PC-9 (cell line): ENCODE measurements at places on chromosomes 4 and X. TPM values are rescaled to one million over a fixed set of nuclear protein-coding genes. Genes with fewer than 3 reads are reported as not detected.

DNA sequence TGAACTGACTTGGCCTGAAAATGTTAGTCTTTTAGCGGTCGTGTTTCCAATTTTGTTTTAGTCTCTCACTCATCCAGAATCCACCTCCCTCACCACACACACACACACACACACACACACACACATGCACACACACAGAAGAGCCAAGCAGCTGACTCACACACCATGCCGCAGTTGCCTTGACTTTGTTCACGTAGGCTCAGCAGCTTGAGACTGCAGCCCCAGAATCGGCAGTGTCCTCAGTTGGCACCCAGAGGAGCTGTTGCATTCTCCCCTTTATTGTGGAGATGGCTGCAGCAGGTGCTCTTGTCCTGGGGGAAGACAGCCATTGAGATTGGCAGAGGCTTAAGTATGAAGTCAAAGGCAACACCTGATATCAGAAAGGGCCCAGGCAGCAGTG, 20.9 kb upstream of the XPNPEP2 start:
- no peak overlapping the region for H3K4me3 ChIP-seq
- no peak overlapping the region for H3K27ac ChIP-seq
- no peaks in the 10 kb centered on the region for H3K36me3 ChIP-seq
- DNase-seq, result no peak
- H3K27me3 ChIP-seq, result no peaks in the 10 kb centered on the region; the same call in 1 of the 2 replicates

GRCh38 chr4:7828011-7828720, 111.5 kb downstream of the AFAP1 start:
- peak overlapping the region; percentile 80 for H3K27ac ChIP-seq
- peaks cover 15% of the 10 kb centered on the region; the same call in 1 of the 2 replicates for H3K36me3 ChIP-seq
- no peaks in the 10 kb centered on the region for H3K27me3 ChIP-seq
- peak; percentile 65 for DNase-seq

DNA sequence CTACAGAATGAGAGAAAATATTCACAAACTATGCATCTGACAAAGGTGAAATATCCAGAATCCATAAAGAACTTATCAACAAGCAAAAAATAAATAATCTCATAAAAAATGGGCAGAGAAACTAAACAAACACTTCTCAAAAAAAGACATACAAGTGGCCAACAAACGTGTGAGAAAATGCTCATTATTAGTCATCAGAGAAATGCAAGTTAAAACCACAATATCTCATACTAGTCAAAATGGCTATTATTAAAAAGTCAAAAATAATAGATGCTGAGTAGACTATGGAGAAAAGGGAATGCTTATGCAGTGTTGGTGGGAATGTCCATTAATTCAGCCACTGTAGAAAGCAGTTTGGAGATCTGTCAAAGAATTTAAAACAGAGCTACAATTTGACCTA, 533.3 kb downstream of the TMA16 start:
- H3K27ac ChIP-seq, result no peak overlapping the region
- no peak overlapping the region for H3K4me3 ChIP-seq
- no peak for DNase-seq
- no peaks in the 10 kb centered on the region for H3K36me3 ChIP-seq
- no peaks in the 10 kb centered on the region for H3K4me1 ChIP-seq
- no peaks in the 10 kb centered on the region for H3K27me3 ChIP-seq

DNA sequence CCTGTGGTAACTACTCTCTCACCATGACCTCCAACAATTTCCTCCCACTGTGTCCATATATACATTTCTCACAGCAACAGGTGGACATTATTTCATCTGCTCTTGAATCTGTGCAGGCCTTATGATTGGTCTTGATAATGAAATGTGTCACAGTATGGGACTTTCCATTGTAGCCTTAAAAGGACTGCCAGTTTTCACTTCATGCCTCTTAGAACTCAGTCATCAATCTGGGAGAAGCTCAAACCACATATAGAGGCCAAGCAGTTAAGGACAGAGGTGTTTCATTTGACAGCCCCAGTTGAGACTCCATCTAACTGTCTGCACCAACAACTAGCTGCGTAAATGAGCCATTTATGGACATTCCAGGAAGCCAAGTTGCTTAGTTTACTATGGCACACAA, 1534.8 kb downstream of the ARAP2 start:
- H3K36me3 ChIP-seq, result no peaks in the 10 kb centered on the region
- no peak for DNase-seq
- H3K4me1 ChIP-seq, result no peaks in the 10 kb centered on the region
- H3K27me3 ChIP-seq, result no peaks in the 10 kb centered on the region
- no peak overlapping the region for H3K4me3 ChIP-seq

DNA sequence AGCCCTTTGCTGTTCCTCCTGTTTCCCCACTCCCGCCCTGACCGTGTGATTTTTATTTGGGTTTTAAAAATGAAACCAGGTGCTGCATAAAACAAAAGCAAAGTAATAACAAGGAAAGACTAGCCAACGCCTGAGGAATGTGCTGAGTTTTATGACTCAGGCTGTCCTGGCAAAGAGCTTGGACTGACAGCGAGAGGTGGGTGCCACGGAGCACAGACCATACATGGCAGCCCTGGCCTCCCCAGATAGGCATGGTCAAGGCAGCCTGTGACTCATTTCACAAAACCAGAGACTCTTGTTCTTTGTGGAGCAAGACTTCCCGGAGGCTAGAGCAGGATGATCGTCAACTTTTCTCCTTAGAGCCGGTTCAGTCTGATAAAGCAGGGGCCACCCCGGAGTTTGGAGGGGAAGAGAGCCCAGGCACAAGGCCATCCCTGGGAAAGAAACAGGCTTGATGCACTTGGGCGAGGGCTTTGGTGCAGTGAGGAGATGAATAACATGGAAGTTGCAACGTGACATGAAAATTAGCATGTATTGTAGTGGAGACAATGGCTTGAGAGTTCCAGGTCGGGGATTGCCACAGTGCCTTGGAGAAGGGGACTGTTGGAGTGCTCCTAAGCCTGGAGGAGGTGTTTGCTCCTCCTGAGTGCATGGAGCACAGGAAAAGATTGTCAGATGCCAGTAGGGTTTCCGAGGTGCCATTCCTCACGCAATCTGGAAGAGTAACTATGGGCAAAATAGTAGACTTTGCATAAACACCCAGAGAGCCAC, 54.8 kb downstream of the C4orf51 start:
- H3K4me3 ChIP-seq, result peak overlapping the region; percentile 65
- H3K36me3 ChIP-seq, result no peaks in the 10 kb centered on the region
- peaks cover 41% of the 10 kb centered on the region for H3K4me1 ChIP-seq
- H3K27me3 ChIP-seq, result no peaks in the 10 kb centered on the region
- DNase-seq, result peak; percentile 95

DNA sequence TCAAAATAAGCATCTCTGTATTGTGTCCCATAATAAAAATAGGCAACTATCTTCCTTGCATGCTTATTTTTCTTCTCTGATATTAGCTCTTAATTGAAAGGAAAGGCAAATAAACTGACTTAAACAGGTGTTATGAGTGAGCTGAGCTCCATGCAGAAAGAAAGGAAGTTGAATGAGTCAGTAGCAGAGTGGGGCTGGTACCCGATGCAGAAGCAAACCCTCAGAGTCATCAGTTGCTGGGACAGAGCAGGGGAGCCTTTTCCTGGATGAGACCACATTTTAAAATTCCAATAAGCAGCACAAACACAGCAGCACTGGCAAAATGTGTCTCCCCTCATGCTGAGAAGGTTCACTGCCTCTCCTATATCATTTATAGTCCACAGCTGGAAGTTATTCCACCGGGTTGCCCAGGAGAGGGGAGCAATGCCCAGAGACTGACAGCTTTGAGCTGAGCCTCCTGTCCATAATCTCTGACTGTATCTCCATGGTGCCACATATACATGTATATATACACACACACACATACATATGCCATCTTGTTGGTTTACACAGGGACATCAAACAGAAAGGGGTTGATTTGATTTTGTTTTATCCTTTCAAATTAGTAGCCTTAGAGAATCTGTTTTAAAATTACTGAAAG, 274.3 kb upstream of the PPARGC1A start:
- no peaks in the 10 kb centered on the region for H3K27me3 ChIP-seq
- H3K36me3 ChIP-seq, result no peaks in the 10 kb centered on the region
- no peaks in the 10 kb centered on the region for H3K4me1 ChIP-seq
- no peak for DNase-seq

- H3K4me3 ChIP-seq, result no peak overlapping the region
- H3K4me1 ChIP-seq, result no peaks in the 10 kb centered on the region
- no peaks in the 10 kb centered on the region for H3K27me3 ChIP-seq
- no peak overlapping the region for H3K27ac ChIP-seq
Measured at GRCh38 chr4:138573246-138573645, 331.1 kb upstream of the SLC7A11 start.

GRCh38 chrX:39165185-39165584, 363.9 kb downstream of the MID1IP1 start:
- H3K4me1 ChIP-seq, result no peaks in the 10 kb centered on the region
- DNase-seq, result no peak
- no peak overlapping the region for H3K27ac ChIP-seq
- no peaks in the 10 kb centered on the region for H3K36me3 ChIP-seq
- no peaks in the 10 kb centered on the region for H3K27me3 ChIP-seq

- H3K4me1 ChIP-seq, result no peaks in the 10 kb centered on the region
- no peak overlapping the region for H3K4me3 ChIP-seq
- no peaks in the 10 kb centered on the region for H3K36me3 ChIP-seq
- H3K27me3 ChIP-seq, result no peaks in the 10 kb centered on the region
- no peak overlapping the region for H3K27ac ChIP-seq
- DNase-seq, result no peak
Measured at GRCh38 chr4:21447301-21448054, 501.1 kb downstream of the KCNIP4 start.

DNA sequence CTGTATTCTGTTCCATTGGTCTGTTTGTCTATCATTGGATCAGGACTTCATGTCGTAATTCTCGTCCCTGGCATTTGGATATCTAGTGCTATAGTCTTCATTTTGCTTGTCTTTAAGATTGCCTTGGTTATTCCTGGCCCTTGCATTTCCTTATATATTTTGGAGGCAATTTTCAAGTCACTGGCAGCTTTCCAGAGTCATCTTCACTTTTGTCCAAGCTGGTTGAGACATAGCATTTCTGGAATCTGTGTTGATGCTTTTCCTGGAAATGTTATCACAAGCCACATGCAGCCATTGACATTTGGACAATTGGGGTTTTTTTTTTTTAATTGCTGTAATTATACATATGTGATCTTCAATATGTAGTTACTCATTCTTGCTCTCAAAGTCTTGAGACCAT, 45.2 kb upstream of the HGFAC start:
- H3K36me3 ChIP-seq, result no peaks in the 10 kb centered on the region
- H3K4me3 ChIP-seq, result no peak overlapping the region
- H3K27ac ChIP-seq, result no peak overlapping the region
- H3K4me1 ChIP-seq, result no peaks in the 10 kb centered on the region
- DNase-seq, result no peak

DNA sequence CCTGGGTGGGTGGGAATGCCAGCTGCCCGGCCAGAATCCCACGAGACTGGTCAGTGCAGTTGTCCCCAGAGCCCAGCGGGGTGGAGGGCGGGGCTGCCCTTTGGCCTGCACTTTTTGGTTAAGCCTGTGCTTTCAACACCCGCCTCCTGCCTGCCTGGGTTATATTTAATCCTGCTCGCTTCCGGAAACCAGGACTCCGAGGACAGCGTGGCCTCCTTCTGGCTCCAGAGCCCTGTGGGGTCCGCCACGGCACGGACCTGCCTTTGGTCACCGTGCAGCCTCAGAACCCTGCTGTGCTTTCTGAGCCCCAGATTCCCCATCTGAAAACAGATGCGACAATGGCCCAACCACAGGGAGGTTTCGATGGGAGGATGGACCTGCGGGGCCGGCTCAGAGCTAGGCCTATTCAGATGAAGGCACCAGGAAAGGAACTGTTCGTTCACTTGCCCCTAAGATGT, 29.4 kb upstream of the KIAA0232 start:
- H3K27me3 ChIP-seq, result no peaks in the 10 kb centered on the region
- peak; percentile 82 for DNase-seq
- H3K36me3 ChIP-seq, result no peaks in the 10 kb centered on the region

DNA sequence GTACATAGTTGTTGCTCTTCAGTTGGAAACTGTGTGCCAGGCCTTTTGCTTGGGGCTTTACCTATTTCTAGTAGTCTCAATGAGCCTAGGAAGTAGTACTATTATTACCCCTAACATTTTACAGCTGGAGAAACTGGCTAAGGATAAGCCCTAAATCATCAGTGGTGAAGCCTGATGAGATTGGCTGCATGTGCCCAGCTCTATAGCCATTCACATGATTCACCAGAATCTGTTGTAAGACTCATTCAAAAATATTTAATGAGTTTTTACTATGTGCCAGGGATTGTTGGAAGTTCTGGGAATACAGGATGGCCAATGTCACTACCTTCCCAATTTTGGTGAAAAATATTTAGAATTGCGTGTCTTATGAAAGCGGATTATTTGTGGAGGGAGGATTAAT, 2.8 kb downstream of the KIT start:
- H3K4me1 ChIP-seq, result no peaks in the 10 kb centered on the region
- no peaks in the 10 kb centered on the region for H3K27me3 ChIP-seq
- H3K36me3 ChIP-seq, result no peaks in the 10 kb centered on the region
- no peak overlapping the region for H3K27ac ChIP-seq
- H3K4me3 ChIP-seq, result no peak overlapping the region
- no peak for DNase-seq

- H3K4me1 ChIP-seq, result peaks cover 33% of the 10 kb centered on the region
- H3K27ac ChIP-seq, result peak overlapping the region; percentile 68
- no peak overlapping the region for H3K4me3 ChIP-seq
Measured at GRCh38 chrX:65644621-65645289, 22.7 kb upstream of the MSN start.

GRCh38 chrX:112614640-112615039, 65.1 kb downstream of the LHFPL1 start:
- H3K4me3 ChIP-seq, result no peak overlapping the region
- no peak overlapping the region for H3K27ac ChIP-seq
- DNase-seq, result no peak
- no peaks in the 10 kb centered on the region for H3K4me1 ChIP-seq
- H3K36me3 ChIP-seq, result no peaks in the 10 kb centered on the region
- H3K27me3 ChIP-seq, result no peaks in the 10 kb centered on the region

DNA sequence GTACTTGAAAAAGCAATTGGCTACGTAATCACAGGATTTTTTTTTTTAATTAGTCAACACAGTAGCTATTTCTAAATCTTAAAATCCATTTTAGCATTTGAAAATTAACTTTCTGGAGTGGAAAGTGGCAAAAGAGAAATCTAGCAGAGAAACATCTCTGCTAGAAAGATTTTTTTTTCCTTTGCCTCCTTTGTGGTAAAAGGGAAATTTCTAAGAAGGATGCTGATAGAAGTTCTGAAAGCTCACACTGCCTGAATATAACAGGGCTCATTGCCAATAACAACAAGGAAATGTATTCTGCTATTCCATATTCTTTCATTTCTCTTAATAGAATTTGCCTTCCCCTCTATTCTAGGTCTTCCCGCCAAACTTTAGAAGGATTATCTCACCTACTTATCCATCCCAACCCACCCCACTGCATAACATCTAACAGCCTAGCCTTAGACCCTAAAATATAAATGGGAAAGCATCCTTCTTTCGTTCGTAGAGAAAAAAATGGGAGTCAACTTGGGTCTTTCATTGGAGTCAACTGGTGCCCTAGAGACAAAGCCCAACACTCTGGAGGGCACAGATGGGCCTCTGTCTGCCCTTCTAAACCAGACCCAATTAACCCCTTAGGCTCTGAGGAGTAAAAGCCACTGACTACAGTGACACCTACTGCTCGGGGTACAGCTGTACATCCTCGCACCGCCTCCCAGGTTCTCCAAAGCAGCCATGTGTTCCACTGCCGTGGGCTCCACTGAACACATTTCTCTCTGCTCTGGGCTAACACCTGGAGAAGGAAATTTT, 103.9 kb downstream of the MAML3 start:
- H3K4me1 ChIP-seq, result peaks cover 54% of the 10 kb centered on the region
- no peak for DNase-seq
- H3K4me3 ChIP-seq, result peak overlapping the region; percentile 56; the same call in 1 of the 2 replicates

UGT2B15 gene
- total RNA-seq, result not detected in 2 replicates

WWC2 gene
- total RNA-seq, result 42.3 and 46.5 TPM in 2 replicates

ZNF157 gene
- not detected in 2 replicates for total RNA-seq

FAM47A gene
- total RNA-seq, result not detected in 2 replicates

LRAT gene
- 0.68 and 0.85 TPM in 2 replicates for total RNA-seq

NLRP2B gene
- not detected in 2 replicates for total RNA-seq
